Stimulated activated CD4-positive, alpha-beta T cell treated with anti-CD3 and anti-CD28 coated beads, Interleukin-15, amount 100 ng/mL, for 1 hour (primary cell): ENCODE measurements at places on chromosomes 1 and 21.

GRCh38 chr21:31647650-31648049 is 11.8 kb upstream of the SOD1 start:
- no peak for DNase-seq

- DNase-seq: no peak
Observed at GRCh38 chr1:234519506-234519905, 40.5 kb upstream of the TARBP1 start.

GRCh38 chr1:200590001-200590400 is 30.6 kb downstream of the KIF14 start:
- DNase-seq: no peak

DNA sequence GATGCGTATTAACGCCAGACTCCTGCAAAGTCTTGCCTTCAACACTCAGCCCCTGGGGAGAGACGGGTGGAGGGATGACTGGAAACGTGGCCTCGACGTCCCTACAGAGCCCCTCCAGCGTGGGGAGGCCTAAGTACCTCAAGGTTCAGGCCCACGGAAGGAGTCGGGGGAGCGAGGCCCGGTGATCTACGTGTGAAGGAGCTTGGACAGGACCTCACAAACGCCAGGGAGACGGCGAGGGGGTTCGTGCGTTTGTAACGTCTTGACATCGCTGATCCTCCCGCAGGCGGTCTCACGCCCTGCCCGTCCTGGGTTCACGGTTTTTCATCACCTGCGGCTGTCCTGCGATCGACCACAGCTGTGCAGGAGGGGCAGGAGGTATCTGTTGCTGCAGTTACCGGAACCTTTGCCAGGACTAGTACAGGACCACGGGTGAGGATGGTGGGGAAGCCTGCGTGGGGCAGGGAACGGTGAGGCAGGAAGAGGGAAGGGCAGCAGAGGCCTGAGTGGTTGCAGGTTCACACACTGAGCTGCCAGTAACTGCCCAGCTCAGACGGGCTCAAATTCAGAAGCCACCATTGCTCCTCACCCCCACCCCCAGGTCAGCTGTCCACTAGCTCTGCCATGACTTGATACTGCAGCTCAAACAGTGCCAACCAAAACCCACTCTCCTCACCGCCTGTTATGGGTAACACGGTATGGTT is 889 bp upstream of the CCNL2 start:
- DNase-seq: no peak

GRCh38 chr1:230312676-230313075 is 113.5 kb downstream of the PGBD5 start:
- DNase-seq: no peak

DNA sequence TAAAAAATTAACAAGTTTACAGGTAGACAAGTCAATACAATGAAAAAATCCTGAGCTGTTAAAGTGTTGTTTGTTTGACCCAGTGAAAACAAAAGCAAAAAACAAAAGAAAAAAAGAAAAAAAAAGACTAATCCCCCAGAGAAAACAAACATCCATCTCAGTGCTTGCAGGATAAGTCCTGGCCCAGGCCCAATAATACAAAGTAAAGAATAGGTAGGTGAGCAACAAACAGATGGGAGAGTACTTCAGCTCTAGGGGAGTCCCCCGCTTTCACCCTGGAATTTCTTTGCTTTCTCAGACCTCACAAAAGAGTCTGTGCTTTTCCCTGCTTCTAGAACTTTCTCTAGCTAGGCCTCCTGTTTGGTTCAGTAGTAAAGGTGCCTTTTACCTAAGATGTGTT is 70.3 kb downstream of the ABCA4 start:
- no peak for DNase-seq

GRCh38 chr21:46171996-46172862 is 12.0 kb downstream of the SPATC1L start:
- no peak for DNase-seq

DNA sequence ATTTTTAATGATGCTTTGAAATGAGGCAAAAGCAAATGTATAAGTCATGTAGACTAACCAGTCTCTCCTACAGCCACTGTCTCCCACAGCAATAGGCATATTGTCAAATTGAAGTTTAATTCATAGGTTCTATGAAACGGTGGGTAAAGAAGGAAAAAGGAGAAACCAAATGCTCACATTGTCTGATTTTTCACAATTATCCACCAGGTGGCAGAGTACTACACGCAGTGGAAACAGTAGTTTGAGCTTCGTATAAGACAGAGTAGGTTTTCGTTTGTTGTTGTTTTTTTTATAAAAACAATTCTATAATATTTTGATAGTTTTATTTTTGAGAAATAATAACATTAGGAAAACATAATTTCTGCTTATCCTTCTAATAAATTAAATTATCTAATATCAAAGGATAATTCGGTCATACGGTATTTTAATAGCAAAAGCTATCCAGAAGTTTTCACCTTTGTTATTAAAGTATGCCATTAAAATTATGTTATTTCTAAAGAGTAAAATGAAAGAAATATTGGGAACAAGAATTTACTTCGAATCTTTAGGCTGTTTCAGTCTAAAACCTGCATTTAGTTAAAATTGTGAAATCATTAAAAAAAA is 39.1 kb downstream of the TYW3 start:
- DNase-seq: no peak

GRCh38 chr21:29753216-29753615 is 186.6 kb downstream of the GRIK1 start:
- no peak for DNase-seq

DNA sequence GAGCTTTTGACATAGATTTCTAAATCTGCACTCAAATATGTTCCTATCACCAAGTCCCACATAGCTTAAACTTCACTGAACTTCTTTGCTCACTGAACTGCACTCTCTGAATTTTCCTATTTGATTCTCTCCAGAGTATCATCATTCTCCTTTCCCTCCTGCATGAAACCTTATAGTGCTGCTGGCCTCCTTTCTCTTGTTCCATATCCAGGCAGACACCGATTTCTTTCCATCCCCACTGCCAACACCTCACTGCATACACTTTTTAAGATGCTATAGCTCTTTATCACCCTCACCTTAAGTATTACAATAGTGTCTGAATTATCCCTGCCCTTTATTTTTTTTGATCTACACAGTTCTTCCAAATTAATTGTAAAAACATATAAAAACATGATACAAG is 3.1 kb upstream of the TRIM45 start:
- DNase-seq: no peak

DNA sequence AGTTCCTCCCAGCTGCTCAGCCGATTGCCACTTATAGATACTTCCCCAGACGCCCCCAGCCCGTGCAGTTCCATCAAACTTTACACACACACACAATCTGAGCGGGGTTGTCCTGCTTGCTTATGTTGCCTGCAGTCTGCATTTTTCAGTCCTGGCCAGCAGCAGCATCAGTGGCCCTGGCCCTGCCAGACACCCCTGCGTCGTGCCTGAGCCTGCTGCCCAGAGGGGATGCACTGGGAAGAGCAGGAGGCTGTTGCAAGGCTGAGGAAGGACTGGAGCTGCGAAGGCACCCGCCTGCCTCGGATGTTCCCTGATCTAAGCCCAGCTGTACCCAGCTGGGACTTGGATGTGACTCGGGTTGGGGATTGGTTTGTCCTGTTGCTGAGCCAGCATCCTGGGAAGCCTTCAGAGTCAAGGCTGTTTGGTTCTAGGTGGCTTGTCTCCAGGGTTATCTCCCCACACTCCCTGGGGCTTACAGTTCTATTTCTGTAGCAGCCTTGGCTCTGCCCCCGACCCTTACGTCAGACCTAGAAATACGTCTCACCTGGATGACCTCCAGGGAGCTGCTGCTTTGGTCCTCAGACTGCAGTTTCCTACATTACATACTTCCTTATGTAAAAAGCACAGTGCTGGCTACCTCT is 42.3 kb downstream of the MAN1C1 start:
- DNase-seq: no peak

GRCh38 chr1:240496941-240497340 is 115.0 kb downstream of the GREM2 start:
- no peak for DNase-seq

DNA sequence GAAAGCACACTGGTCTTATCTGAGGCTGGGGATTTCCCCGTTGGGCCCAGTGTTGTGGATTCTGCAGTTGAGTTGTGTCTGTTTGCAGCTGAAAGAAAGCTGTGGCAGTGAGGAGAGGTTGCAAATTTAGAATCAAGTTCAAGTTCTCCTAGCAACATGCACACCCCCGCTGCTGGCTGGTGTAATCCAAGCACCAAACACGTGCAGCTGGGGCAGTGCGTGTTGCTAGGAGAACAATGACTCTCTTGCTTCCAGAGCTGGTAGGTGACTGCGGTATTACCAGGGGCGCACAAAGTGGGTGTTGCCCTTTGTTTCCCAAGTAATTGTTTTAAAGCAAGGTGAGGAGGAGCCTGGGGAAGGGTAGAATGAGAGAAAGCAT is 91.5 kb downstream of the IER5 start:
- DNase-seq: no peak

- peak; percentile 51 for DNase-seq
Observed at GRCh38 chr1:11650331-11650991, 3.8 kb downstream of the FBXO2 start.

DNA sequence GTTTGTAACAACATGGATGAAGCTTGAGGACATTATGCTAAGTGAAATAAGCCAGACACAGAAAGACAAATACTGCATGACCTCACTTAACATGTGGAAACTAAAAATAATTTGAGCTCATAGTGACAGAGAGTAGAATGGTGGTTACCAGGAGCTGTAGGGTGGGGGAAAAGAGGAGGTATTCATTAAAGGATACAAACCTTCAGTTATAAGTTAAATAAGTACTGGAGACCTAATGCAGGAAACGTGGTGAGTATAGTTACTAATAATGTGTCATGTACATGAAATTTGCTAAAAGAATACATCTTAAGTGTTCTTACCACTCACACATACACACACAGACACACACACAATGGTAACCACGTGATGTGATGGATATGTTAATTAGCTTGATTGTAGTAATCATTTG is 86.7 kb downstream of the NGF start:
- DNase-seq: no peak

- DNase-seq: no peak
Observed at GRCh38 chr21:27649323-27649722, 682.4 kb upstream of the ADAMTS5 start.

DNA sequence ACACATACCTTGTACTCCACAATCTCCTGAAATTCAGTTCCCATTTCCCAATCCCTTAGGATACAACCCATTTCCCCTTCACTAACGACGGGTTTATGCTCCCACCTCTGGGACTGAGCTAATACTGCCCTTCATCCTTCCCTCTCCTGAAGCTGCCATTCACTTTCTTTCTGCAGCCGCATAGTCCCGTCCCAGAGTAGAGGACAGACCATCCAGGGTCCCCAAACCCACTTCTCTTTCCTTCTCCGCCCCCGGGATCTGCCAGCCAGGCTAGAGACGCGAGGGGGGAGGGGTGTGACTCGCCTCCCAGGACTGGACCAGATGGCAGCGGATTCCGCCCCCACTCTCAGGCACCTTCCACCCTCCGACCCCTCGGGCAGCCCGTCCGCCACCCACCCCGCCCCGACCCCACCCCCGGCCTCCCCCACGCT is 679 bp downstream of the ABL2 start:
- no peak for DNase-seq

GRCh38 chr1:240151136-240151735 is 59.6 kb downstream of the FMN2 start:
- DNase-seq: no peak

DNA sequence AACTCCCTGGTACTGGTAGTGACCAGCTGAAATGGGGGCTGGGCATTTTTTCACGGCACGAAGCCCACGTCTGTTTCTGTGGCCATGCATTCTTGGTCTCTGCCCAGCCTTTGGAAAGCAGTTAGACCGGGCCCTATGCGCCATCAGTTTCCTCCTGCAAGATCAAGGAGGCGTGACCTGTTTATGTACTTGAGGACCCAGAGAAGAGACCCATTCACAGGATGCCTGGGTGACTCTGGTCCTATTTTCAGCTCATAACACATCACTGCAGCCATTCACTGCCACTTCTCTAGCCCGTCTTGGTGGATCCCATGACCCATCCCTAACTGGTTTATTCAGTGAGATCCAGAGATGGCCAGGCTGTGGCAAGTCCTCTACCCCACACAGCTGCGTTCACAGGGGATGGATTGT is 70.4 kb downstream of the SPSB1 start:
- no peak for DNase-seq

- no peak for DNase-seq
Observed at GRCh38 chr1:29875557-29876028, 639.3 kb downstream of the PTPRU start.

- no peak for DNase-seq
Observed at GRCh38 chr1:103937763-103938357, 188.2 kb downstream of the AMY1C start.

DNA sequence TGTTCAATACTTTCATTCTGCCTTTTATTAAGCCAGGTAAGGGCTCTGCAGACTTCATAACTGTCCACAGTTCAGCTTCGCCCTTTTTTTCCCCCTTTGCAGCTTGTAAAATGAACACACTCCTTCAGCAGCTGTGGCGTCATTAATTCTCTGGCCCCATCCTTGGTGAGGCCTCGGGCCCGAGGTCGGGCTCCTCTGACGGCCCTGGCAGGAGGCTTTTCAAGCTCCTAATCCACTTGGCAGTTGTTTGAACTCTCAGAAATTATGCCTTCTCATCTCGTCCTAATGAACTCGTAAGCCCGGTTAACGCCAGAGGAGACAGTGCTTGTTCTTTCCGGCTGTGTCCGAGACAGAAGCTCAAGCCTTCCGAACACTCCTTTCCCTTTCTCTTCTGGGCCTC is 18.1 kb upstream of the EPHA8 start:
- DNase-seq: no peak

GRCh38 chr1:184745929-184746638 is 8.6 kb downstream of the EDEM3 start:
- DNase-seq: no peak

- no peak for DNase-seq
Observed at GRCh38 chr1:115771094-115771846, 2.8 kb upstream of the CASQ2 start.

DNA sequence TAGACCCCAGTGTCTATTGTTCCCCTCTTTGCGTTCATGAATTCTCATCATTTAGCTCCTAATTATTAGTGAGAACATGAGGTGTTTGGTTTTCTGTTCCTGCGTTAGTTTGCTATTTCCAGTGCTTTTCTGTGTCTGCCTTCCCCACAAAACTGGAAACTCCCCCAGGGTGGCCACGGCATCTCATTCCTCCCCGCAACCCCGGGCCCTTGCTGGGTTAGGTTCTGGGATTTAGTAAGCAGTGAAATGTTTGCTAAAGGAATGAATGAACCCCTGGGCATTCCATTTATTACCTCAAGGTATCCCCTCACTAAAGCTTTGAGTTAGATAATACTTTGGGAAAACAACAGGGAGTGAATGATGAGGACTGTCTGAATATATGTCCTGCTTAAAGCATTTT is 142.9 kb downstream of the GLUL start:
- DNase-seq: no peak

GRCh38 chr1:51734896-51735745 is 118.2 kb downstream of the OSBPL9 start:
- no peak for DNase-seq

DNA sequence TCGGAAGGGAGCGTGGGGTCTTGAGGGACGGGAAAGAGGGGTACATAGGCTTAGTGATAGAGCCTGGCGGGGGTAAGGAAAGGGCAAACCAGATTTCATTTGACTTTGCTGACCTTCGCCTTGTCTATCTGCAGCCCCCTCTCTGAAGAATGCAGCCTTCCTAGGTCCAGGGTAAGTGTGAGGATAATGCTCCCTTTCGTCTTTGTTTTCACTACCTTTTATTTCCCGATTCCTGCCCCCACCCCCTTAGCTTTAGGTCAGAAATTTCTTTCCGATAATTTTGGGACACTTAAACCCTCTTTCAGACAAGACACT is 396 bp downstream of the ATP5PB start:
- DNase-seq: no peak

- no peak for DNase-seq
Observed at GRCh38 chr21:34808569-34809204, 139.9 kb downstream of the CLIC6 start.
